Activated naive CD4-positive, alpha-beta T cell treated with anti-CD3 and anti-CD28 coated beads, Interleukin-2, amount 10 ng/mL, durations not matched to agents 7 days and 5 days (primary cell): ENCODE measurements at places on chromosomes 12 and 14.

- DNase-seq: peak; percentile 71
Observed at GRCh38 chr12:1797011-1797901, 23.1 kb upstream of the LRTM2 start.

DNA sequence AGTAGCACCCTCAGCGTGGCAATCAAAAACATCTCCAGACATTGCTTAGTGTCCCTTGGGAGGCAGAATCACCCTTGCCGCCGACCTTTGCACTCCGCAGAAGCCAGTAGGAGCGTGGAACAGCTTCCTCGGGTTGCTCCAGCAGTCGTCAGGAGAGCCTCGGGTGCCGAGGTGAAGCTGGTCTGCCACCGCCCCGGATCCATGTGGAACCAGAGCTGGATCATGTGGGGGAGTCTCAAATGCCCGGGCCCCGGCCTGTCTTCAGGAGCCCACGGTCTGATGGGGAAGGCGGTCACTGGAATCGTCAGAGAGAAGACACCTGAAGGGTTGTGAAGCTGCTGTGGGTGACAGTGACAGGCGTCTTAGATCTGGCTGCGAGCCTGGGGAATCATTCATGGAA, 14.3 kb downstream of the MVK start:
- DNase-seq: no peak

DNA sequence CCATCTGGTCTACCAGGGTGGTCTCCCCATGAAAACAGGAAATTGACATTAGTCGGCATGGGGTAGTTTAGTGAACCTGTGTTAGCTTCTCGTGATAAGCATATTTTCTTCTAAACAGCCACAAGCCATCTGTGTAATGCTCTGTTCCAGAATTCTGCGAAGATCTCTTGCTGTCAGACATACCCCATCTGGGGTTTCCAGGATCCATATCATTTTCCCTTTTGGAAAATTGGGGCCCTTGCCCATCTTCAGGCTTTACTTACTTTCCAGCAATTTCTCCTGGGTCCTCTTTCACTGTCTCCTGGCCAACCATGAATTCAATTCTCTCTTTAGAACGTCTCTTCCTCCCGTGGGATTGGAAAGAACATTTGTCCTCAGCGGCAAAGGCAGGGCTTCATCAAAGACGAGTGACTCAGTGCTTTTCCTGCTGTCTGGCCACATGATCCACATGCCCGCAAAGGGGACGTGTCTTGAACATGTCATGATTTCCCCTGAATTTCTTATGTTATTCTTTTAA, 21.4 kb upstream of the NCOR2 start:
- no peak for DNase-seq

DNA sequence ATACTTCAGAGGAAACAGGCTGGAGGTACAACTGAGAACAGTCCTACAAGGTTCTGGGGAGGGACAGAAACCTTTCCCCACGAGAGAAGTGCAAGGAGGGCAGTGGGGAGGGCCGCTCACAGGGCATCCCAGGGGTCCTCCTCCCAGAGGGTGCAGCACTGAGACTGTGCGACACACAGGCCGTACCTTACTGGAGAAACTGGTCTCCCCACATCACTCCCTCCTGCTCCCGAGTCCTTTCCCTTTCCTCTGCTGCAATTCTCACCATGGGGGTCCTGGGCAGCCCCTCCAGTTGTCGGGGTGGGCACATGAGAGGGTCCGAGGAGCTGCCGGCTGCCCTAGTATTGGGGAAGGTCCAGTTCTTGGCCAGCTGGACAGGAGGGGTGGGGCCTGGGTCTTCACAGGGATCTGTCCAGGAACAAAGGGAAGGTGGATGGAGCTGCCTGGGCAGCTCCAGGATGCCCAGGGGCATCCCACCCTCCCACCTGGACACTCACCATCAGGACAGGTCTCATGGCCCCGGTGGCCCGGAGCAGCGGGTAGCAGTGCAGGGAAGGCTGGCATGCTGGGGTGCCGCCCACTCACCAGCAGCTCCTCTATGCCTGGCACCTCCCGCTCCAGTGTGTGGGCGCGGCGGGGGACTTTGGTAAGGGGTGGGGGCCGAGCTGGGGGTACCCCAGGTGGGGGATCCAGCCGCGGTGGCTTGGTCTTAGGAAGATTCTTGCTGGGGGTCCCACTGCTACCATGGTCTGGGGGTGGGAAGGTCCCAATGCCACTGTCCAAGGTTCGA, 35.8 kb downstream of the NCKAP5L start:
- DNase-seq: no peak

DNA sequence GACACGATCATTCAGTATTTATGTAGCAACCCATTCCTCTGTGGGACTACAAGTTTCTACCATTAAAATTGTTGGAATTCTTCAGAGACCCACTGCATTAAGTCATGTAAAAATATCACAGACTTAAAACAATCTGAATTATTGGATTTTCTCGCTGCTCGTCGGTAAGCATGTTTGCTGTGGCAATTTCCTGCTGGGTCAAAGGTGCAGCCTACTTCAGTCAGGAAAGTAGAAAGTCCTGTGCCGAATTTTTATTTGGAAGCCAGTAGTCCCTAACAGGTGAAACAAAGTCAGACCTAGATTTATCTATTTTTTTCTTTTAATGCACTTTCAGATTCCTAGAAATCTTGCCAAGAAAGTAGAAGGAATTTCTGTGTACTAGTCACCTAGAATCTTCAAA, 110.4 kb upstream of the MYL2 start:
- DNase-seq: no peak

DNA sequence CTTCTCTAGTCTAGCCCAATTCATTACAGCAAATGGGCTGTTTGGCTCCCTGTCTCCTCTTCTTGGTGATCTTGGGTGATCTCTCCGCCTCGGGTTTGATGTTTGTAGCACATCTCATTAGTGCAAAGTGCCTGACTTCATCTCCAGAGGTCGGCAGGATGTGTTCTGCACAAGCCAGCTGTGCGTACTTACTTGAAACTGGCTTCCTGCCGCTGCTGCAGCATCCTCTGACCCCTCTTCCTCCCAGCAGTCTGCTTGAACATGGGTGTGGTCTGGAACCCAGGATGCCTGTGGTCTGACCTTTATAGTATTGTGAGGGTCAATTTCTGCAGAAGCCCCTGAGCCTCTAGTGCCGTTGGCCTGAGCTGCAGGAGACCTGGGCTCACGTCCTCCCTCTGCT, 99.2 kb downstream of the BEGAIN start:
- peak; percentile 39 for DNase-seq

DNA sequence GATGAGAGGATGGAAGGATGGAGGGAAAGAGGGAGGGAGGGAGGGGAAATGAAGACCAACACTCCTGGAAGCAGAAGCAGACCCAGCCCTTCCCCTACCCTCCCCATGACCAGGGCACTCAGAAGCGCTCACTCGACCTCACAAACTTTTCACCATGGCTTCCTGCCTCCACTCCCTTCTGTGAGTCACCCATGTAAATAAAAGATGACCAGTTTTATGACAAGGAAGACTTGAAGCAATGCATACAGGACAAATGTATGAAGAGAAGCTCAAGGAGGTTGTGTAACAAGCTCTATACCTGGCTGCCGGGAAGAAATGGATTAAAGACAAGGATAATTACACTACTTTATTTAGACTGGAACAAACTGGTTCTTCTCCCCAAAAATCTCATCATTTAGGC, 63.8 kb downstream of the CDC42BPB start:
- DNase-seq: no peak

GRCh38 chr12:105451211-105451610, 120.7 kb downstream of the C12orf75 start:
- DNase-seq: no peak

DNA sequence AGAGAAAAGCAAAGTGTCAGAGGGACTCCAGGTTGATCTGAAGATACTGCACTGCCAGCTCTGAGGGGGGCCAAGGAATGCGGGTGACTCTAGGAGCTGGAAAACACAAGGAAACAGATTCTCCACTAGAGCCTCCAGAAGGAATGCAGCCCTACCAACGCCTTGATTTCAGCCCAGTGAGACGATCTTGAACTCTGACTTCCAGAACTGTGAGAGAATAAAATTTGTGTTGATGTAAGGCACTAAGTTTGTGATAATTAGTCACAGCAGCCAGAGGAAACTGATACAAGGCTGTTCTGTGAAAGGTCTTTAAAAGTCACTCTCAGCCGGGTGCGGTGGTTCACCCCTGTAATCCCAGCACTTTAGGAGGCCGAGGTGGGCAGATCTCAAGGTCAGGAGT, 34.2 kb downstream of the CKAP4 start:
- no peak for DNase-seq
